Kasumi-1 (cell line): ENCODE measurements at places on chromosomes 4 and X.
A peak's percentile ranks its signal among the peaks of the same experiment; 100 is the strongest.

DNA sequence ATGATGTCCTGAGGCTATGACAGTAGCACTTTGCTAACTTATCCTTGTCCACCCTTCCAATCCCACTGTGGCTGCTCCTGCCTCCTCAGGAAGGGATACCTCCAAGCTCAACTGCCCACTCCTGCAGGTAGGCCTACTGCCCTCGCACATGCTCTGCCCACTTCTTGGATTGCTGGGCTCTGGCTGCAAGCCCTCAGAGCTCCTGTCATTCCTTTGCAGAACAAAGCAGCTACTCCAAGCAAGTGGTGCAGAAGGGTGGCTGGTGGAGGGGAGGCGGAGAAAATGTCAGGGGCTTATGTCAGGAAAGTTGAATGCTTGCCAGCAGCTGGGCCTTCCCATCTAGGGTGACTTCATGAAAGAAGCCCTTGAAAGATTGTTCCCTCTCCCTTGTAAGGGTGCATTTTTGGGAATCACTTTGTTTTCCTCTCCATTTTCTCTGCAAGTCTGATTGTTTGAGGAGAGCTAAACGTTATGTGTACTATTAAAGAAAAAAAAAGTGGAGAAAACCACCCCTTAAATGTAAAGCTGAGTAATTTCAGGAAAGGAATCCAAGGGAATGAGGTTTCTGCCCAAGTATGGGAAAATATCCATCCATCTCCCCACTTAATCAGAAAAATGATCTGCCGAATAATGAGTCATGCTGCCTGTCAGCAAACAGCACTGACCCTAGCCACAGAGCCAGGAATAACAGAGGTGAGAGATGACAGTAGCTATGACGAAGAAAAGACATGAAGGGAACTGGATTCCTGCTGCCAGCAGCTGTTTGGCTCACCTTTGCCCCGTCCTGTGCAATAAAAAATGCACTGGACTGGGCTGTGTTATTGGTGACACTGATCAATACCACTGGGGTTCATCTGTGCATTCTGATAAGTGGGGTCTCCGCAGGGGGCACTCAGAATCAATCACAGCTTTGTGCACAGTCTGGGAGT is 102.0 kb downstream of the RTL5 start:
- DNase-seq: no peak

- DNase-seq: no peak
These were observed 112.4 kb upstream of the LSM6 start for GRCh38 chr4:146063143-146063542.

DNA sequence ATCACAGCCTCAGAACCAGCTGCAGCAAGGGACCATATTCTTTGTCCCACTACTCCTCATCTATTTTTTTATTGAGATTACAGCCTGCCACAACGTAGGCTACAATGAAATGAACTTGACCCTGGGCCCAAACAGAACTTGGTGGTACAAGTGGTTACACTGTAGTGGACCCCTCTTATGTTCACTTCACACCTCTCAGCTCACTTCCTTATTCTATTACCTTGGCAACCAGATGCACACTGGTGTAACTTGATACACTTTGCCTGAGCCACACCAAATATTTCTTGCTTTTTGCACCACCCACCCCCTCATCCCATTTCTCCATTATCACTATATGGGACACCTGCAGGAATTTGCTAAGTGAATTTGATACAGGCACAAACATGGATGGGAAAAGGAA is 105.8 kb downstream of the CXCL13 start:
- no peak for DNase-seq

- no peak for DNase-seq
These were observed 14.5 kb upstream of the CAPN6 start for GRCh38 chrX:111284631-111285293.

- no peak for DNase-seq
These were observed 30.0 kb upstream of the GALNT7 start for GRCh38 chr4:173138624-173139023.

DNA sequence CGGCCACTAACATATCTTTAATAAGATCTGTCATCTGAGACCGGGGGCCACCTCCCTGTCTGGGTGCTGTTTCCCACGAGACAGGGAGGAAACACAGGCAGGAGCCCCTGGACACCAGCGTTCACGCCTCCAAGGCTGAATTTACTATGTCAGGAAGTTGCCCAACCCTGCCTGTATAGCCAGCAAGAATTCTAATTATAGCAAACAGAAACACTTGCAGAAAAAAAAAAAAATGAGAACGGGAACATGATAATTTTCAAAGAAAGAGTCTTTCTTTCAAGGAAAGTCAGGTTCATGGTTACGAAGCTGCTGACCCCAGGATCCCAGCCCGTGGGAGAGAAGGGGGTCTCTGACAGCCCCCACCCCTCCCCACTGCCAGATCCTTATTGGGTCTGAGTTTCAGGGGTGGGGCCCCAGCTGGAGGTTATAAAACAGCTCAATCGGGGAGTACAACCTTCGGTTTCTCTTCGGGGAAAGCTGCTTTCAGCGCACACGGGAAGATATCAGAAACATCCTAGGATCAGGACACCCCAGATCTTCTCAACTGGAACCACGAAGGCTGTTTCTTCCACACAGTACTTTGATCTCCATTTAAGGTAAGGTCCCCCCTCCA is at the start of gene IL3RA:
Gene IL3RA (plus strand): TSS at position 455 of the 613 bp plus-strand sequence. CDS start 4,981 bp downstream, outside the sequence.
- DNase-seq: peak; percentile 76

DNA sequence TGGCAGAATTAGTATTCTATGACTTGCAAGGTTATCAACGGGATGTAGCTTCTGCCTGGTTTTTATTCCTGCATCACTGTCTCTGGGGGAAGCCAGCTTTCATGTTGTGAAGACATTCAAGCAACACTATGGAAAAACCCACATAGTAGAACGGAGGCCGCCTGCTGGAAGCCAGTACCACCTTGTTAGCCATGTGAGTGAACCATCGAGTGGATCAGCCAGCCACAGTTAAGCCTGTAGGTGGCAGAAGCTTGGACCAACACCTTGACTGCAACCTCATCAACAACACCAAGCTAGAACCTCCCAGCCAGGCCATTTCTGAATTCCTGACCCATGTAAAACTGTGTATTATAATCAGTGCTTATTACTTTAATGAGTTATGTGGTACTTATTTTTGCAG is 538.2 kb downstream of the KCNIP4 start:
- DNase-seq: no peak

- DNase-seq: peak; percentile 6
These were observed 179.1 kb upstream of the NDST4 start for GRCh38 chr4:115292320-115293092.

GRCh38 chrX:141220342-141221008 is 21.8 kb downstream of the SPANXC start:
- peak; percentile 25 for DNase-seq

DNA sequence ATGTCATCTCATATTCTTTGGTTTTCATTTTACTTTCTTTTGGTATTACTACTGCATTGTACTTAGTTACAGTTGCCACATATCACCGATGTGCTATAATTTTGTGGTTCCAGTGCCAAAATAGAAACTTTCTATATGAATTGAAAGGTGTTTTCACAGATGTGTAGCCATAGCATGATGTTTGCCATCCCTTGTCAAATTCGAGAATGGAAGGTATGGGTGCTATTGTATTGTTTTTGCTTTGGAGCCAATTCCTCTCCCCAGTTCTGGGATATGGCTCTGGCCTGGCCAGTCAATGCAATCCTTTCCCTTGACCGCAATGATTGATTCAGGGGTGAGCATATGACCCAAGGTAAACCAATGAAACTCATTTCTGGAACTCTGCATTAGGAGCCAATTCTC is 86.2 kb upstream of the RPS6KA3 start:
- no peak for DNase-seq

DNA sequence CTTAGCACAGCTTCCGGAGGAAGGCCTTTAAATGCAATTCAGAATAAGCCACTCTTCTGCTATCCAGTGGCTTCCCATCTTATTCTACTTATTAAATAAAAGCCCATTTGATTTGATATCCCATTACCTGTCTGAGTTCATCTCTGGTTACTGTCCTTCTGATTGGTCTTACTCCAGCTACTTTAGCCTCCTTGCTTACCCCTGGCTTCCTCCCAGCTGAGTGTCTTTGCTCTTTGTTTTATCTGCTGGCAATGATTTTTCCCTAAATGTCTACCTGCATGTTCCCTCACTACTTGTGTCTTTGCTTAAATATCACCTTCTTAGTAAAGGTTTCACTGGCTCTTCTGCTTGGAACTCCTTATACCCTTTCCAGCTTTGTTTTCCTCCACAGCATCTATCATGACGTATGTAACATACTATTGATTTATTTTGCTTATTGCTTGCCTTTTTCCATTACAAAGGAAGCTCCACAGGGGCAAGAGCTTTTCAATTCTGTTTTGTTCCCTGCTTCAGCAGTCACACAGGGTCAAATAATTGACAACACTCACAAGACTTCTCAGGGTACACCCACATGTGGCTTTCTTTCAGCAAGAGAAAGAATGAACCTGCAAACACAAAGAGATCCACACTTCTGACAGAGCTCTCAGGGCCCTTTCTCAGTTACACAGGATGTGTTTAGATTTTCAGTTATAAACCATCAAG is 63.8 kb downstream of the TBC1D19 start:
- DNase-seq: no peak

DNA sequence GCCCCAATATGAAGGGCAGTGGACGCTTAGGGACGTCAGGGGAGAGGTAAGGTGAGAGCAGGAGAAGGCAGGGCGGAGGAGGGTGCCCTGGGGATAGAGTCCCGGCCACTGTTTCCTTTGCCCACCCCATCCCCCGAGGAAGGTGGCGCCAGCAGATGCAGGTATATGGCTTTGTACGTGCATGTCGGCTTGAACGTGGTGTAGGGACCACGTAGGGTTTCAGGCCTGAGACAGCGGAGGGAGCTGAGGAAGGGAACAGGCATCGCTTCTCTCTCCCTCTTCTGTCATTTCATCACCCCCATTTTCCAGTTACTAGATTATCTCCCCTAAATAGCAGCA is 97.9 kb downstream of the PHKA2 start:
- no peak for DNase-seq

- DNase-seq: no peak
These were observed 59.2 kb upstream of the PARM1 start for GRCh38 chr4:74873545-74874301.

DNA sequence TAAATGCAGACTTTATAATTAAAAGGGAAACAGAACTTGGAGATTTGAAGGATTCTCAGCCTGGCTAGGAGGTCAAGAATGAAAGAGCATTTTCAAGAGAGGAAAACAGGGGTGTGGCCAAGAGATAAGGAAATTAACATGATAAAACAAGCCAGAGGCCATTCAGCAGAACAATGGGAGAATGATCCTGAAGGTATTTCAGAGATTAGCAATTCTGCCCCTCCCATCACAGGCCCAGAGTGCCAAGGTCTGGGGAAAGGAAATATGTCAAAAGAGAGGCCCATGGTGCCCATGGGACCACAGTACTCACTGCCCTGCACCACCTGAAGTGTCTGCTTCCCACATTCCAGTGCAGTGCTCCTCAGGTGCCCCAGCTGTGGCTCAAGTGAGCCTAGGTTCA is 188.5 kb upstream of the STS start:
- DNase-seq: no peak

DNA sequence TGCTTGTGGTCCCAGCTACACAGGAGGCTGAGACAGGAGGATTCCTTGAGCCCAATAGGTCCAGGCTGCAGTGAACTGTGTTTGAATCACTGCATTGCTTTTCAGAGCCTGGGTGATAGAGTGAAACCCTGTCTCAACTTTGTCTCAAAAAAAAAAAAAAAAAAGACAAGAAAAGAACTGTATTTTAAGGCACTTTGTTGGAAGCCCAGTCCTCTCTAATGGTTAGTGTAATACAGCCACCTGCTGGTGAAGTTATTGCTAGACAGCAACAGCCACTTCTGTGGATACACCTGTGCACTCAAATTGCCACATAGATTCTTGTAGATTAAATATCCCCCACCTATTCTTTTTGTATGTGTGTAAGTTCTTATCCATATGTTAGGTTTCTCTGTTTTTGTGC is 10.1 kb upstream of the FGG start:
- peak; percentile 70 for DNase-seq

- peak; percentile 10 for DNase-seq
These were observed 45.5 kb downstream of the SRPX start for GRCh38 chrX:38175139-38175538.

GRCh38 chrX:40090961-40091360 is 6.8 kb downstream of the BCOR start:
- DNase-seq: no peak

DNA sequence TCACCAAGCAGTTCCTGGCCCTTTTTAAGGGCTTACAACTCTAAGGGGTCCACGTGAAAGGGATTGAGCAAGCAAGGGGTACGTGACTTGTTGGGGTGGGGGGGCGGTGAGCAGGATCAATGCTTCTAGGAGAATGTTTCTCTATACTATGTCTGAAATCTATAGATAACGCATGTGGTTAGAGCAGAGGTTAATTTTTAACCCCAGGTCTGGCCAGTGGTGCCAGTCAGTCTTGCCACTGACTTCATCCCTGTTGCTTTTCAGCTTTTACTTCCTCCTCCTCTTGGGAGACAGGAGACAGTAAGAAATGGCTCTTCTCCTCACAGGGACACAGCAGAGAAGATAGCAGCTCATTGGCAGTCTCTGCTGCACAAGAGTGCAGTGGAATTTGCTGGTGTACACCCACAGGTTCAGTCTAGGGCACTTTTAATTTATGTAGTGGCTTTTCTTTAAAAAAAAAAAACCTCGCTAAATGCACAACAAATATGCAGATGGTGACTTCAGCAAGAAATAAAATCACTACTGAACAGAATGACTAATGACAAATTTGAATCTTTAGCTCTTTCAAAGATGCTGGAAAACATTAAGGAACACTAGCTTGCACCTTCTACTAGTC is 190.5 kb downstream of the CCNG2 start:
- no peak for DNase-seq

- DNase-seq: no peak
These were observed 17.1 kb upstream of the ANXA3 start for GRCh38 chr4:78534286-78534955.

DNA sequence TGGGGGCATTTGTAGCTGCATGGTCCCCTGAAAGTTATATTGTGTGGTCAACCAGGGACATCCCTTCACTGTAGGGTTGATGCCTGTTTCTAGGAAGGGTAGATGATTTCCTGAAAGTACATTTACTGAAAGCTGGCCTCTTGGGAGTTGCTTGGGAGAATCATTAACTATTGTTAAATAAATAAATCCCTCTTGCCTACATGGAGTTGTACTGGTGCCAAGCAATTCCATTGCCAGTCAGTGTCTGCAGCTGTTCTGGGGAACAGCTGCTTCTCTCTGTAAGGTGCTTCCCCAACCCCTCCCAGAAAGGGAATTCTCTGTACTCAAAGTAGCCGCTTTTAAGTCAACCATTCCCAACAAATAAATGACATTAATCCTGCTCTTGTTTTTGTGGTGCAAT is 51.1 kb downstream of the C4orf51 start:
- no peak for DNase-seq
